ENCODE measurements at places on chromosomes 7 and 10. TPM values are rescaled to one million over a fixed set of nuclear protein-coding genes. Genes with fewer than 3 reads are reported as not detected.

CREB3L2 gene
- 38.6 TPM for total RNA-seq

MKI67 gene
- total RNA-seq = 0.89 TPM

PRF1 gene
- not detected for total RNA-seq

TDRD1 gene
- total RNA-seq = not detected

CTTNBP2 gene
- 0.78 TPM for total RNA-seq

AEBP1 gene
- 34.4 TPM for total RNA-seq

EFCAB10 gene
- total RNA-seq = not detected

SDK1 gene
- total RNA-seq = 0.46 TPM

SPAM1 gene
- not detected for total RNA-seq

CACNB2 gene
- under 0.01 TPM for total RNA-seq

ZNF488 gene
- total RNA-seq = under 0.01 TPM

CYP26C1 gene
- total RNA-seq = 0.09 TPM

ANXA8 gene
- 4.5 TPM for total RNA-seq

HPSE2 gene
- not detected for total RNA-seq

WDR86 gene
- 8.6 TPM for total RNA-seq

TNRC18 gene
- 36.8 TPM for total RNA-seq

STMP1 gene
- total RNA-seq = 19.6 TPM

KNDC1 gene
- total RNA-seq = 3.0 TPM

ANLN gene
- 6.2 TPM for total RNA-seq

RPA3 gene
- total RNA-seq = 20.4 TPM

C7orf33 gene
- total RNA-seq = not detected

TUBAL3 gene
- not detected for total RNA-seq

Data from smooth muscle cell of the umbilical artery (primary cell).